ENCODE measurements at places on chromosomes 16 and 17. TPM values are rescaled to one million over a fixed set of nuclear protein-coding genes. Genes with fewer than 3 reads are reported as not detected.

GRCh38 chr17:58083491-58084316 lies 485 bp downstream of the DYNLL2 start:
- peak; percentile 50 for DNase-seq

KRTAP1-5 gene
- total RNA-seq: not detected

PYDC1 gene
- total RNA-seq: not detected

MAPT gene
- 0.36 TPM for total RNA-seq

- DNase-seq: peak; percentile 78
Measured at GRCh38 chr17:75404223-75404730, 1.2 kb downstream of the GRB2 start.

- DNase-seq: peak; percentile 62
Measured at GRCh38 chr16:785563-786535, 2.3 kb downstream of the RPUSD1 start.

- DNase-seq: no peak
Measured at GRCh38 chr16:66309-67182, 5.9 kb downstream of the RHBDF1 start.

GRCh38 chr16:57801809-57802340 lies 416 bp downstream of the KIFC3 start:
- peak; percentile 45 for DNase-seq

GRCh38 chr17:63364387-63364786 lies 81.7 kb downstream of the CYB561 start:
- no peak for DNase-seq

DNA sequence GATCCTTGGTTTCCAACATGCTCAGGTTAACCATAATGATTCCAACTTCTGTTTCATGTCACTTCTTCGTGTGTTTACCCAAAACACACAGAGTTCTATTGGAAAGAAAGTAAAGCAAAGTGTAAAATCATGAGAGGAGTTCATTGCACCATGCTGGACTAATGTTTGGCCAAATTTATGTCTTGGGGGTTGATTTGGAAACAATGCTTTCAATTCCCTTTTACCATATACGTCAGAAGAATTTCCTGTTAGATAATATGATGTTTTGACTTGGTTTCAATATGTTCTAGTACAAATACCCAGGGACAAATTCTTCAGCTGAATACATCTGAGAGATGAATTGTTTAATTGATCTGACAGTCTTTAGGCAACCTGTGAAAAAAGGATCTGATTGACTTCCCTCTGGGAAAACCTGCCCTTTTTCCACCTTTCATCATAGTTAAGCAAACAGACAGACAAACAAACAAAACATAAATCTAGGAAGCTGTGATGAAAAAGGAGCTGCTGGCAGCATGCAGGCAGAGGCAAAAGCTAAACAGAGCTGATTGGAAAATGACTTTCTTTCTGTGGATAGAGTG lies 26.0 kb upstream of the MPHOSPH6 start:
- no peak for DNase-seq

DNA sequence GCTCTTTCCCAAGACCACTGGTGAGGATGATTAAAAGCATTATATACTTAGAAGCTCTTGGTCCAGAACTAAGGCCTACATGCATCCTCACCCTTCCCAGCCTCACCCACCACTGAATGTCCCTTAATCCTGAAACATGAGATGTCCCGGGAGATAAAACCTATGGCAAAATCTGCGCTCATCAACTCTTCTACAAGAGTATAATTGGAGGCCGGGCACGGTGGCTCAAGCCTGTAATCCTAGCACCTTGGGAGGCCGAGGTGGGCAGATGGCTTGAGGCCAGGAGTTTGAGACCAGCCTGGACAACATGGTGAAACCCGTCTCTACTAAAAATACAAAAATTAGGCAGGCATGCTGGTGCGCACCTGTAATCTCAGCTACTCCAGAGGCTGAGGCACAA lies 13.3 kb downstream of the ACACA start:
- DNase-seq: no peak

DNA sequence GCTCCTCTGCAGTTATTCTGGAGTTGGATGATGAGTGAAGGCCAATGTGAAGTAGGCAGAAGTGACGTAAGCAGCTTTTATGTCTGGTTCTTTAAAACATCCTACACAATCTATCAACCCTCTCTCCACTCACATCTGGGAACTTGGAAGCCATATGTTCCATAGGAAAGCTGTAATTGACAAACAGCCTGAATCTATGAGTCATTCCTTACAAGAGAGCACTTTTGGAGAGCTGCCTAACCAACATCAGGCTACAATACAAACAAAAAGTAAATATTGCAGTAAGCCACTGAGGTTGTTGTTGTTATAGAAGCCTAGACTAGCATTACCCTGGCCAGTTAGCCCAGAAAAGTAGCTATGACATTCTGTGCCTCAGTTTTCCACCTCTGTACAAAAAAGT lies 5.9 kb downstream of the CCL7 start:
- peak; percentile 82 for DNase-seq

GRCh38 chr16:68362947-68363657 lies 52.3 kb downstream of the PRMT7 start:
- DNase-seq: no peak

EVPL gene
- total RNA-seq: 0.06 TPM

PPP1R27 gene
- total RNA-seq: not detected

TUBG2 gene
- 5.8 TPM for total RNA-seq

- peak; percentile 53 for DNase-seq
Measured at GRCh38 chr17:7307686-7308624, 527 bp downstream of the EIF5A start.

DNA sequence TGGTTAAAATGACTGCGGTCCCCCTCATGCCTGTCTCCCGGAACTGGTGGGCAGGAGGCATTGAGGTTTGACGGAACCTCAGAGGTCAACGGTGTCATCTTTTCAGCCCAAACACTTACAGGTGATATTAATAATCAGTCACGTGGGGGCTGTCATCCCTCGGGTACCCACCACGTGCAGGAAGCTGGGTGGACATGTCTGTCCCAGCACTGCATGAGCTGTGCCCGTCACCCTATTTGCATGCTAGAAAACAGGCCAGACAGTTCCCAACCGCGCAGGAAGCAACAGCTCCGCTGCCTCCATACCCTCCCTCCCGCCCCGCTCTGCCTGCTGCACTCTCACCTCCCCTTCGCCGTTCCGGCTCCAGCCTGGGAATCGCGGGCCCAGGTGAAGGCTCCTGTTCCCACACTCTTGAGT lies 1.4 kb downstream of the SYNGR3 start:
- no peak for DNase-seq

PYY gene
- not detected for total RNA-seq

GRCh38 chr17:7081341-7082062 lies 1.5 kb upstream of the CLEC10A start:
- no peak for DNase-seq

DNA sequence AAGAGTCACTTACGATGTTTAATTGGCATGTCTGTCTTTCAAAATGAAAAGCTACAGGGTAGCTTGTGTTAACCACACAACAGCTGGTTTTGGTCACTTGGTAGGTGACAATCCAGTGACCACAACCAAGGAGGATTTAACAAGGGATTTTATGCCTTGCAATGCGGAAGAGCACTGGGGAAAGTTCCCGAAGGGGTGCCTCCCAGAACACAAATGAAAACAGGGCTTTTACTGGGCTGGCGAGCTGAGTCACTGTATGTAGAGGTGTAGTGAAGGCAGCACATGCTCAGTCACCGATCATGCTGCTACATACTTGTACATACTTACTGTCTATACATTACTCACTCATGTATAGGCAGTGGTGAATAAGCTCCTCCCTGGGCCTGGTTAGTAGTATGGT lies 483.5 kb downstream of the CDH13 start:
- peak; percentile 9 for DNase-seq

DNA sequence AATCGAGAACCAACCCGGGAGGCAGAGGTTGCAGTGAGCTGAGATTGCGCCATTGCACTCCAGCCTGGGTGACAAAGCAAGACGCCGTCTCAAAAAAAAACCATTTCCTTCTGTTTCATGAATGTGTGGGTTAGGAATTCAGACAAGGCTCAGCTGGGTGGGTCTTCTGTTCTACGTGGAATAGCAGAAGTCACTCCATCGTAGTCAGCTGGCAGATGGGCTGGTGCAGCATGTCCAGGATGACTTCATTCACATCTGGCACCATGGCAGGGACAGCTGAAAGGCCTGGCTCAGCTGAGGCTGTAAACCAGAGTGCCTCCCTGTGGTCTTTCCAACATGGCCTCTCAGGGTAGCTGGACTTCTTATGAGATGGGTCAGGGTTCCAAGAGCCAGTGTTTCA lies 89.0 kb downstream of the C17orf67 start:
- DNase-seq: no peak

DNA sequence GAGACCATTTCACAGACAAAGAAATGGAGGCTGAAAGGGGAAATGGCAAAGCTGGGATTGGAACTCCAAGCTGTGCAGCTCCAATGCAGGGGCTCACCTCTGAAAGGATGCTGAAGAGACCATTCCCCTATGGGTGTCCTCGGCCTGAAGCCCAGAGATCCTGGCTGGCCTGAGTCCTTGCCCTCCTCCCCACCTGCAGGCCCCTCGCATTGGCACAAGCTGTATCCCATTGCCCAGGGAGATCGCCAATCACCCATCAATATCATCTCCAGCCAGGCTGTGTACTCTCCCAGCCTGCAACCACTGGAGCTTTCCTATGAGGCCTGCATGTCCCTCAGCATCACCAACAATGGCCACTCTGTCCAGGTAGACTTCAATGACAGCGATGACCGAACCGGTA lies 2.6 kb downstream of the CA7 start:
- no peak for DNase-seq

DNA sequence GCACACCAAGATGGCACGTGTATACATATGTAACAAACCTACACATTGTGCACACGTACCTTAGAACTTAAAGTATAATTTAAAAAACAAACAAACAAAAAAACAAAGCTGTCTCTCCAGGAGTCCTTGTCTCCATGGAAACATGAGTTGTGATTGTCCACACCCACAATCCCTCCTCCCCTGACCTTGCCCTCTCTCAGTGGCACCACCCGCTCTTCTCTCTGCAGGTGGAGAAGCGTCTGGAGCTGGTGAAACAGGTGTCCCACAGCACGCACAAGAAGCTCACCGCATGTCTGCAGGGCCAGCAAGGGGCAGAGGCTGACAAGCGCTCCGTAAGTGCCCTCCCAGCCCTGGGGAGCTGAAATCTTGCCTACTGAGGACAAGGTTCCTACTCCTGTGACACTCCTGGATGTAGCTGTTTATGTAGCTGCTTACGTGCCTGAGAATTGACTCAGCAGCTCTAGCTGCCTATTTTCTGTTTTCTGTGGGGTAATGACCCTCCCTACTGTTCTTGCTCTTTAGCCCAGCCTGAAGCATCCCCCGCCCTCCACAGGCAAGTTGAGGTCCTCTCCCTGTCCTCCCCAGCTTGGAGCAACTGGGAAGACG lies 107.0 kb downstream of the ARHGAP44 start:
- DNase-seq: no peak

DNA sequence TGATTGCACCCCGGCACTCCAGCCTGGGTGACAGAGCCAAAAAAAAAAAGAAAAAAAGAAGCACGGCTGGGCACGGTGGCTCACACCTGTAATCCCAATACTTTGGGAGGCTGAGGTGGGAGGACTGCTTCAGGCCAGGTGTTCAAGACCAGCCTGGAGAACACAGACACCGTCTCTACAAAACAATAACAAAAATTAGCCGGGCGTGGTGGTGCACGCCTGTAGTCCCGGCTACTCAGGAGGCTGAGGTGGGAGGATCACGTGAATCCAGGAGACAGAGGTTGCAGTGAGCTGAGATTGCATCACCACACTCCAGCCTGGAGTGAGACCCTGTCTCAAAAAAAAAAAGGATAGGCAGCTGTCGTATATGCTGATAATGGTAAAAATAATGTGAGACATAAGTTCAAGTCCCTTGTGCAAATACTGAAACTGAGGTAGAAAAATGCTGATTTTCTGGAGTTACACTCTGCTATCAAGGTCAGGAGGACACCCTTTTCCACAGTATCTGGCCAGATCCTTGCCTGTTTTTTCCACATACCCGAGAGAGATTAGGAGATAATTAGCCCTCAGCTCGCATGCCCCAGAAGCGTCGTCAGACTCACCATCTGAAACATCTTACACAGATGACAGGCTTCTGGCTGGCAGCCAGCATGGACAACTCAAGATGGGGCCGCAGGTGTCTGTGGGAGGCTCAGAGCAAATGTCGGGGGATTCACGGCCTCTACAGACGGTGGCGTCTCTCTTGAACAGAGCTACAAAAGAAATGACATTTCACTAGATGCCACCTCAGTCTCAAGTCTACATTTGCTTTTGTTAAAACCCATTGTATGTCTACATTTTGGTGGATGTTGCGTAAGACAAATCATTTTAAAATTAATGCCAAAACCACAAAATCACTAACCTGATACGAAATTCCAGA lies 36.8 kb downstream of the WDR45B start:
- no peak for DNase-seq

DNA sequence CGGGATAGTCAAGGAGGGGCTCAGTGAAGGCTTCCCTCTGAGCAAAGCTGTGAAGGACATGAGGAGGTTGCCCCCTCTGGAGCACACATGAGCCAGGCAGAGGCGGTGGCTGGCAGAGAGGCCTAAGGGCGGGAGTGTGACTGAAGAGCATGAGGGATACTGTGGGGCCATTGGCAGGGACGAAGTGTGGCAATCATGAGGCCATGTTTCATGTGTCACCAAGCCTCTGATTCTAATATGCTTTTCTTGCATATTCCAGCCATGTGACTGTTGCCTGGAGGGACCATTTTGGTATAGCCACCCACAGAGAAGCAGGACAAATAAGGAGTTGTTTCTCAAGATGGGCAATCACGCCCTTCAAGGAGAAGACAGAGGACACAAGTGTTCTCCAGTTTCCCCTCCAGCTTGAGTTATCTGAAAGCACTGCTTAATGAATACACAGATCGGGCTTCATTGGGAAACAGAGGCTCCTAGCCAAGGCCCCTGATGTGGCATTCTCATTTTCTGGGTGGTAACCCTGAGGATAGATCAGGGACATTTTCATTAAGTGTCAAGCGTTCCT lies 68.0 kb downstream of the AKAP1 start:
- DNase-seq: no peak

DNA sequence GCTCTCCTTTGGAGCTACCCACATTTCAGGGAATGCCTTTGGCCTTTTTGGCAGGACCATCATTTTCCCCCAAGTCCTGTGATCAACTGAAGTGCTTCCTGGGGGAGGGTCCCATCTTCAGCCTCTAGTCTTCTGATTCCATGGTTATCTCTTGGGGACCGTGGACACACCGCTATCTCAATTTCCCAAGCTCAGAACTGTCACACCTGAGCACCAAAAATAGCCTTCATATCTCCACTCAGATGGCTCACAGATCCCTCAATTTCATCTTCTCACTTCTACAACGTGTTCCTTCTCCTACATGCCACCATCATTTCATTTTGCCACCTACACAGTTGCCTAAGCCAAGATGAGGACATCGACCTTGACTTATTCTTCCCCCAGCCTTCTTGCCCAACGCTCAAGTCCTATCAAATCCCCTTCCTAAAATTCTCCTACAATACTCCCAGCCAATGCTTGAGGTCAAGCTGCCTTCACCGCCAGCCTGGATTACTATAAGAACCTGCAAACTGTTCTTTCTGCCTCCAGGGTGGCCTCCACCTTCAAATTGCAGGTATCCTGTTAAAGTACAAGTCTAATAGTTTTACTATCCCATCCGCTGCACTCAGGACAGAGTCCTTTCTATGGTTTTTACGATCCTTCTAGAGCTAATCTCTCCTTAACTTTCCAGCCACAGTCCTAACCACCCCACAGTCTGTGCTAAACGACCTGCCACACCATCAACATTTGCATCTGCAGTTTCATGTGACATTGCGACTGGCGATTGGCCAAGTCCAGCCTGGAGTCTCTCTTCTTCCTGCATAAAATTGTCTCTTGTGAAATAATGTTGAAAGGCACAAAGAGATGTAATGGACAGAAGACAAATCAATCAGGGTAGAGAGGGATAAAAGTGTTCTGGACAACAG lies 6.2 kb downstream of the ATP6V0D1 start:
- DNase-seq: no peak

OR2C1 gene
- total RNA-seq: not detected
